Activated naive CD4-positive, alpha-beta T cell treated with anti-CD3 and anti-CD28 coated beads, Interleukin-2, amount 50 U/mL, for 16 hours (primary cell): ENCODE measurements at places on chromosomes 12 and 14.

GRCh38 chr14:72941286-72941985 lies 15.2 kb downstream of the DCAF4 start:
- DNase-seq: no peak

- DNase-seq: no peak
These were observed 641.1 kb upstream of the TBX3 start for GRCh38 chr12:115324949-115325593.

- peak; percentile 29 for DNase-seq
These were observed 34.8 kb downstream of the DIO3 start for GRCh38 chr14:101595887-101596721.

GRCh38 chr12:71478270-71478669 lies 38.7 kb downstream of the LGR5 start:
- DNase-seq: no peak

DNA sequence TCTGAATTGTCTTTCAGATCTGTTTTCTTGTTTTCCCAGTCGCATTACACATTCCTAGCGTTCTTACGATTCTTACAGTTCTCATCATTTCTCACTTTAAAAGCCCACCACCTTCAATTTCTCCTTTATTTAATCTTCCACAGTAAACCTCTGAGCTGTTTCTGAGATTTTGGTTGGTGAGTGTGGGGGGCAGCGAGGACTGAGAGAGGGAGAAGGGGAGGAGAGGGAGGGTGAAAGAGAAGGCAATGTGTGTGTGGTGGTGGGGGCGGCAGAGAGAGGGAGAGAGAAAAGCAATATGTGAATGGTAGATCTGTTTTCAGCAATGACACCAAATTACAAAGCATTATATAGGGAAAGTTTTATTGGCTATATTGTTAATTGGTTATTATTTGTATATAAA lies 282.6 kb downstream of the SOX5 start:
- no peak for DNase-seq
